Activated B cell treated with CpG ODN at 0.5 μM for 24 hours (primary cell): ENCODE measurements at places on chromosomes 7 and 10.

DNA sequence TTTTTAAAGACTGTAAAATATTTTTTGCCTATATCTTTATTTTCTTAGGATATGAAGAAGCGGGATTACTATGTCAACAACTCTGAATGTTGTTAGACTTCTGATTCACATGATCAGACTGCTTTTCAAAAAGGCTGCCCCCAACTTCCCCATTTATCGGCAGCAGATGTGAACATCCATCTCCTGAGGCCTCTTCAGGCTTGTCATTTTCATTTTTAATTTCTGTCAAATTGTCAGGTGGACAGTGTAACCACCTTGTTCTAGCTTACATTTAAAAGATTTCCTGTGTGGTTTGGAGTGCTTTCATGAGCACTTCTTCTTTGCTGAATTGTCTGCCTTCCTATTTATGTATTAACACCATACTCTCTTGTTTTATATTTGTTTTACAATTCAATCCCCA lies 78.8 kb upstream of the GSDME start:
- no peak for DNase-seq

DNA sequence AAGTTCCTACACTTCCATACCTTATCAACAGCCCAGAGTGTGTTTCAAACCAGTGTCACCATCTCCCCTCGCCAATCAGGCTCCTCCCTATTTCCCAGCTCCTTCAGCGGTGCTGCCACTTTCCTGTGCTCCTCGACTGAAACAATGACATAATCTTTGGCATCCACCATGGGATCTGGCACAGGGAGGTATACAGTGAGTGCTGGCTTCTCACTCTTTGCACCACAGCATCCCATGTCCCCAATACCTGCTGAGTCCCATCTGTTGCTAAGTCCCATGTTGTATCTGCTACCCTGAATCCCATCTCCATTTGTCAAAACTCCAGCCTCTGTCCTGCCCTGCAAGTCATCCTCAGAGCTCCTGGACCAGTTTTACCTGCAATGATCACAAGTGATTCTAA lies 15.4 kb downstream of the PAXIP1 start:
- DNase-seq: no peak

DNA sequence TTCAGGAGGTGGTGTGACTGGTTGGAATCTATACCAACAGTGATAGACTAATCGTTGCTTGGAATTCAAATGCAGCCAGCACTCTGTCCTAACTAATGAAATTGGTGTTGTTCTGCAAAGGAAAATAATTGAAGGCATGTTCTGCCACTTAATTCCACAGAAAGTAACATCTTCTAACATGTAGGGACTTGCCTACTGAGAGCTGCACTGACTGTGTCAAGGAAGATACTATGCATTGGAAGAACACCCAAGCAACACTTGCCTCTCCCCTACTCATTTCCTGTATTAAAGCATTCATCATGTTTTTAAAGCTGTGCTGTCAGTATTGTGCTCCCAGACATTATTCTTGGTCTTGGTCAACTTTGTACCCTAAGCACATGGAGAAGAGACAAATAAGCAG lies 2.7 kb upstream of the CYP3A7 start:
- DNase-seq: no peak

- no peak for DNase-seq
These were observed 73.9 kb upstream of the GDF10 start for GRCh38 chr10:47225928-47226645.

- DNase-seq: no peak
These were observed 52.3 kb upstream of the ANTXRL start for GRCh38 chr10:46234431-46235060.

DNA sequence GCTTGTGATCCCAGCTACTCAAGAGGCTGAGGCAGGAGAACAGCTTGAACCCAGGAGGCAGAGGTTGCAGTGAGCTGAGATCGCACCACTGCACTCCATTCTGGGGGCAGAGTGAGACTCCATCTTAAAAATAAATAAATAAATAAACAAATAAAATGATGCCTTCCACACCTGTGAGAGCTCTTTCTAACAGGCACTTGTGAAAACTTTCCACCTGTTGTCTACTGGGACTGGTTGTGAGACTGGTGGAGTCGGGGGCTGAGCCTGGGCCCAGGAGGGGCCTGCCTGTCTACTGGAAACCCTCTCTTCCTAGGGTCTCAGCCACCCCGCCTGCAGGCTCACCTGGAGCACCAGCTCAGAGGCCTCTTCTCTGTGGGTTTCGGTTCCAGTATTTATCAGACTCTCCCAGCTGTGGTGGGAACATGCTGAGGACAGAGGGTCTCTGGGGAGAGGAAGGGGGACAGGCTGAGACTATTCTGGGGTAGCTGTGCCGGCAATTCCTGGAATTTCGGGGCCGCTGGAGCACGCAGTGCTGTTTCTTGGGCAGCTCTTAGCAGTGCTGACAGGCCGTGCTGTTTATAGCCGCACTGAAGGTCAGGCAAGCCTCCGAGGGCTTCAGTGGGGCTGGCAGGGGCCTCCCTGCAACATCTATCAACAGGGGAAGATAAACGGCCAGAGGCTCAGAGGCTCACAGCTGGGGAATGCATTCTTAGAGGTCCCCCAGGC lies 3.8 kb downstream of the LDB3 start:
- no peak for DNase-seq

- DNase-seq: no peak
These were observed 39.9 kb upstream of the DUSP5 start for GRCh38 chr10:110457851-110458250.

- no peak for DNase-seq
These were observed 51.1 kb upstream of the GJD4 start for GRCh38 chr10:35554036-35554435.

DNA sequence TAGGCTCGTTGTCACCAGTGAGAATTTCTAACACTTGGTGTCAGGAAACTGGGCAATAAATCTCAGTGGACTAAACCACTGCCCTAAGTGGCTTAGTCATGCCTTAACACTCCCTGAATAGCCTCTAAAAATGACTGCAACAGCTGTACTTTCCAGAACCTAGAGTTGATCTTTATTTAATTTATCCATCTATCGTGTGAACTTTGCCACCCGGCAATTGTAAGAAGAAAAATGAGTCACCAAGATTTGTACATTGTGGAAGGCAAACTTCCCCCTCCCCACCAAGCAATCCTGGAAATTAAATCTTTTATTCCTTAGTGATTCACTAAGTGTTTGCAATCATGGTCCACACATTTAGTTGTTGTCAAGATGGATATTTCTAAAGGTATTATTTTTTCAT lies 47.1 kb downstream of the NXPH1 start:
- no peak for DNase-seq

GRCh38 chr10:71366690-71367089 lies 30.0 kb upstream of the CDH23 start:
- DNase-seq: no peak

DNA sequence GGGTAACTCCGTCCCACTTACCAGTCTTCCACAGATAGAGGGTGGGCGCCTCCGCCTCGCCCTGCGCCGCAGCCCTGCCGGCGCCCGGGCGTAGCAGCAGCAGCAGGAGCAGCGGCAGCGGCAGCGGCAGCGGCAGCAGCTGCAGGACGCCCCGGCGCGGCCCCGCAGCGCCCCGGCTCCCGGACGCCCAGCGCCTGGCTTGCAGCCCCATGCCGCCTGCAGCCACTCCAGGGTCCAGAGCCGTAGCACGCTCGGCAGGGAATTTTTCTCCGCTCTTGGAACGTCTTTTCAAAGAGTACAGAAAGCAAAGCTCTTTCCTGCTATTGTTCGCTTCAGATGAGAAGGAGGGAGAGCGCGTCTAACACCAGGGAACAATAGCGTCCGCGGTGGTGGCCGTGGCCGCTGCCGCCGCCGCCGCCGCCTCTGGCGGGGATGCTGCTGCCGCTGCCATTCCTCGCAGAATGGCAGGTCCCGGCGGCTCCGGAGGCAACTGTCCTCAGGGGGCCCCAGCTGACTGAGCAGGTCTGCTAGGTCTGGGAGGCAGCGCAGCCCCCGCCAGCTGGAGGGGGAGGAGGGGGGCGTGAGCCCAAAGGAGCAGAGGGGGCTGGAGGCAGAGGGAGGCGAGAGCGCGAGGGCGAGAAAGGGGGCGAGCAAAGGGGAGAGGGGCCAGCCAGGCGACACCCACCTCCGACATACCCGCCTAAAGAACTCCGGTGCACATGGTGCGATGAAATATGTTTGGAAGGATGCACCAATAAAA lies at the start of gene THSD7A:
Gene THSD7A, minus strand, starts transcription at position 463 of the 760 bp plus-strand sequence. Its CDS starts 252 bp downstream, at position 211.
- DNase-seq: no peak

GRCh38 chr7:44711528-44711927 lies 37.1 kb upstream of the ZMIZ2 start:
- no peak for DNase-seq
